Stimulated activated CD4-positive, alpha-beta T cell treated with anti-CD3 and anti-CD28 coated beads, Interleukin-1b, Interleukin-23, amount 100 ng/mL, for 1 hour (primary cell): ENCODE measurements at places on chromosomes 5 and 9.

- DNase-seq = no peak
Measured at GRCh38 chr5:130034566-130035210, 130.4 kb downstream of the CHSY3 start.

GRCh38 chr5:172766287-172767108 lies 4.5 kb downstream of the DUSP1 start:
- DNase-seq = no peak

- DNase-seq = no peak
Measured at GRCh38 chr5:159894149-159894720, 22.0 kb upstream of the ADRA1B start.

DNA sequence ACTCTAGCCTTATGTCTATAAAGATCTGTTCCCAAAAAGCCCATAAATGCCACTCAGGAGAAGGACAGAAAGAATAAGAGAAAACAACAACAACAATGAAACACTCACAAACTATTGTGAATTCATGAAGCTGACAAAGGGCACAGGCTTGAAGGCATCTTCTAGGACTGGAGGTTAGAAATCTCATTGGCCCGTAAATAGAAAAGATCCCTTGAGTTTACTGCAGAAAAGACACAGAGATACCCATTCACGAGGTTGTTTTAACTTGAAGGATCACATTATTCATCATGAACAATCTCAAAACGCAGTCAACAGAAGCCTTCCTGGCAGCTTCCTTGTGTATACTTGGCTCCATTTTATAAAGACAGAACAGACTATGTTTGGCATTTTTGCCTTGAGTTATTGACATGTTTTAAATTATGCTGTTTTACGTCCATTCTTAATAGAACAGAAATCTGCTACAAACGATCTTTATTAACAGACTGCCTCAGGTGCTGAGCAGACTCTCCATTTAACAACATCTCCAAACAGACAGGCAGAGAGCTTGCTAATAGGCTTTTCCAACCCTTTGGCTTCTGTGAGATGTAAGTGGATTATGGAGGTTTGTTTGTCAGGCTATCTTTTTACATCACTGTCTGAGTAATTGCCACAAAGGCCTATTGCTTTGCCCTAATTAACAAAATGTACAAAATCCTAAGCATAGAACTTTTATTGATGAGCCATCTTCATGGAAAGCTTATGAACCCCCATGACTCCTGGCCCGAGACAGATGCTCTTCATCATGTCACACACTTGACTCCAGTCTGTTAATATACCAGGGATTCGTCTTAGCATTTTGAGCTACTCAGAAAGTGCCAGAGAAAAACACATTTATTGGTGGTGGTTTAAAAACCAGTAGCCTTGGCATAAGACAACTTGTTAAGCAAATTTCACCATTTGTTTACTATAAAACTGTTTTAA lies 735.3 kb upstream of the ZNF608 start:
- DNase-seq = no peak

GRCh38 chr9:89835666-89836065 lies 230.9 kb downstream of the GADD45G start:
- no peak for DNase-seq

- DNase-seq = no peak
Measured at GRCh38 chr5:86623785-86624483, 6.2 kb downstream of the COX7C start.

- no peak for DNase-seq
Measured at GRCh38 chr5:63346451-63346850, 615.8 kb downstream of the HTR1A start.

DNA sequence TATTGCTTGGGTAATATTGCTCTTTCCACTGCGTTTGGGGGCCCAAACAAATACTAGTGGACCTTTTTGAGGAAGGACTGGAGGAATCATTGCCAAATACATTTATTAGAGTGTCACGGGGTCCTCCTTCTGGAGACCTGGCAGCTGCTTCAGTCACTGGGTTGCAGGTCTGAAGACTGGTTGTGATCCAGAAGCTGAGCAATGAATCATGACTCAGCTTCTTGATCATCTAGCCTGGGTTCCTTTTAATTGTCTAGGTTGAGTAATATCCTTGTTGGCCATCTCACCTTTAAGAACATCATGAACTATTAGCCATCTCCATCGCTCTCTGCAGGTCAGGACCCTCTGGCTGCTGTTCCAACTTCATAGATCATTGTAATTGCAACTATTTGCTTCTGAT lies 15.4 kb upstream of the UBAP1 start:
- no peak for DNase-seq

DNA sequence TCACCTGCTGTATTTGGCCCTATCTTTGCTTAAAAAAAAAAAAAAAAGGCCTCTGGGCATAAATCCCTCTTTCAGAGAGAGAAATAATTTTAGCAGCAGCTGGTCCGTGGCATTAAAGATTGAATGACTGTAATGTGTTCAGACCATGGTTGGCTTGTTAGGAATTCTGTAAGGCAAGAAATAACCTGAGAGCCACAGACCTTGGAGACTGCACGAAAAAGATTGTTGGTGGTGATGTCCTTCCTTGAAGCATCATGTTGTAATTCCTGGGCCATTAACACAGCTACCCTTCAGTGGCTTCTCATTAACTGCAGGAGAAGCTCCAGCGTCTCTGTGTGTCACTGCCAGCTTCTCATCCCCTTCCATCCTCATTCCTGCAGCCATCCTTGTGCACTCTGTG lies 79.0 kb downstream of the SGCD start:
- no peak for DNase-seq

DNA sequence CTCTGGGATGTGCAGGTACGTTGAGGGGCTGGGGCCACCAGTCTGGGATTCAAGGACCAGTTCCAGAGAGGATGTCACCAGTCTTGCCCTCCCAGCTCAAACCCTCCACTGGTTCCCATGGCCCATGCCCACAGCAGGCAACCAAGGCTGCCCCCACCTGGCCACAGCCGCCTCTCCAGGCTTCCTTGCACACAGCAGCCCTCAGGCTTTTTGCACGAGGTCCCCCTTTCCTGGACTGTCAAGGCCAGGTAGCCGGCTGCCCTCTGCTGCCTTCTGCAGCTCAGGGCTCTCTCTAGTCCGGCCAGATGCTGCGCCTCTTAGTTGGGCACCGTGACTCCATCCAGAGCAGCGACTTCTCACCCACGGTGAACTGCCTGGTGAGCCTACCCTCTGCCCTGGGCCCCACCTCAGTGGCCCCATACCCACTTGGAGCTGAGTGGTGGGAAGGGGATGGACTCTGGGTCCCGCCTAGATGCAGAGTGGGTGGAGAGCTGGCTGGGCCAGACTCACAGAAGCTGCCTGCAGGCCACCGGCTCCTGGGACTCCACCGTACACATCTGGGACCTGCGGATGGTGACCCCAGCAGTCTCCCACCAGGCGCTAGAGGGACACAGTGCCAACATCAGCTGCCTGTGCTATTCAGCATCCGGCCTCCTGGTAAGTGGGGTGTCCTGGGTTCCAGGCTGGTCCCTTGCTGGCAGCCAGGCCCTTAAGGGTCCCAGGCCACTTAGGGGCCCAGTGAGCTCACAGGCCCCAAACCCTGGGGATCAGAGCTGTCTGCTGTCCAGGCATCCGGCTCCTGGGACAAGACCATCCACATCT lies 2.9 kb downstream of the WDR38 start:
- DNase-seq = no peak

DNA sequence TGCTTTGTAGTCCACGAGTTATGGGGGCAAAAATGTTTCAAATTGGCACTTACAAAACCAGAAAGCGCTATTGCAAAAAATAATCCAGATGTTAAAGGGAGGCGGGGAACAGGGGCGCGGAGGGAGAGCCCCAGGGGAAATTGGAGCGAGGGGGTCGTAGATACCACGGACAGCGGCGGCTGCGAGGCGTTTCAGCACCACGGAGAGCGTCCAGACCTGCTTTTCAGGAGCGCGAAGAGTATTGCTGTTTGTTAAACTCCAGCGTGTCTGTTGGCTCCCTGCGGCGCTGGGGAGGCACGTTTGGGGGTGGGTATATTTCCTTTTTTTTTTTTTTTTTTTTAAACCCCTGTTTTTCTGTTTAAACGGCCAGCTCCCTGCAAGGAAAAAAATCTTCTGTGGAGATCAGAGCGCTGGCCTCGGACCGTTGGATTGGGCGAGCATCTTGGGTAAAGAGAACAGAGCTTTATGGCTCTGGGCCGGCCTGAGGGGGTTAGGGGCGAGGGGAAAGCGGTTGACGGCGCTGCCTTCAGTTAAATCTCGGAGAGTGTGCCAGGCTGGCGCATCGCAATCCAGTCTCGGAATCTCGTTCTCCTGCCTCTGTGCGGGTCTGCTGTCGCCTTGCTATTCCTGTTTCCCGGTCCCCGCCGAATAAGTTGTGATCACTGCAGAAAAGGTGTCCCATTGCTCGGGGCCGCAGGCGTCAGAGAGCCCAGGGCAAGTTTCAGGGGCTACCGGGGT lies at the start of gene GLRA1:
Gene GLRA1 (minus strand): TSS at position 288 of the 738 bp plus-strand sequence. CDS start 302 bp downstream, outside the sequence.
- peak; percentile 17 for DNase-seq

- DNase-seq = no peak
Measured at GRCh38 chr5:168005936-168006335, 285.5 kb upstream of the WWC1 start.

GRCh38 chr5:41695920-41696582 lies 174.2 kb downstream of the OXCT1 start:
- no peak for DNase-seq

- no peak for DNase-seq
Measured at GRCh38 chr5:16853518-16853917, 82.6 kb downstream of the MYO10 start.

GRCh38 chr5:154800582-154800981 lies 45.4 kb downstream of the LARP1 start:
- DNase-seq = no peak

GRCh38 chr9:93265301-93265971 lies 81.5 kb downstream of the WNK2 start:
- no peak for DNase-seq
